ENCODE measurements at places on chromosomes 2 and 18.

DNA sequence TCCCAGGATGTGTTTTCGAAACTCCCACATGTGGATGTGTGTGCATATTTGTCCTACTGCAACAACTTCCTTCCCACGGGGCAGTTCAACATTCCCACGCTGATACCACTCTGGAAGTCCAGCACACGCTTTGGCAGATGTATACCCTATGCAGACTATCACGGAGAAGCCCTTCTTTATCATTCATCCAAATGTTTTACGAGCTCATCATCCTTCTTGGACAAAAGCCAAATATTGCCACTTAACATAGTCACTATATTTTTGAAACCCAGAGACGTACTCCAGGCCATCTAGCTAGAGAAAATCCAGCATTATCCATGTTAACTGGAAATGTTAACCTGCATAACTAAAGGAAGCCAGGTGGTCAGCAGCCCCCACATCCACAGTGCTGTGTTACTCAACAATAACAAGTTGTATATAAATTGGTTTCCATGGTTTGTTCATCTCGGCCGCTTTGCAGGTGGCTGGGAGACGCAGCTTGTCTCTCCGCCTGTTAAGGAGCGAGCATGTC lies 131.5 kb downstream of the ZNF532 start:
- DNase-seq, result no peak

- no peak for DNase-seq
These were observed 124.9 kb downstream of the XIRP2 start for GRCh38 chr2:167013227-167013626.

DNA sequence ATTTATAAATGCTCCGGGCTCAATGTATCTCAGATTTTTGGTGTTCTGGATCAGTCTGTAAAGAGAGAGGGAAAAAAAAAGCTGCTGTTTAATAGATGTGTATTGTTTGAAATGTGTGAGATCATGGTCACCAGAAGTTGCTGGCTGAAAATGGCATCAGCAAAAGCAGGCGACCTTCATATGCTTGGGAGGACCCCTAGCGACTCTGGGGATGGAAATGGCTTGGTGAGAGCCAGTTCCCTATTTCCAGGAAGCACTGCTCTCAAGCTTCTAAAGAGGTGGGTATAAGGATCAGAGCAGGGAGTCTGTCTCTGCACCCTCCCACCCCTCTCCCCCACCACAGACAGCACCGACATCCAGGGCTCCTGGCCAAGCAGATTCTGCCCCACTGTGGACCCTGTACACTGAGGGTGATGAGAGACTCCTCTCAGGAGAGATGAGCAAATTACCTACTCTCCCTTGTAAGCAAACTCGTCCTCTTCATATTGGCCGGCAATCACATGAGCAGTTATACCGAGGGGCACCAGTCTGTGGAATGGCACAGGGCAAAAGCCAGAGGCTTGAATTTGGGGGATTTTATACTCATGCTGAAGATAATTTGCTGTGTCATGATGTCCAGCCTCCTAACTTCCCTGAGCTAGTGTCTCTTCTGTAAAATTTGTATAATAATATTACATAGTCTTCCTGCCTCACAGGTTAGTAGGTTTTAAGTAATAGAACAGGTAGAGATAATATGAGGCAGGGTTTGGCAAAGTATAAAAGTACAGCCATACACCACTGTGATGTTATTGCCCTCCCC lies 29.6 kb downstream of the LHCGR start:
- no peak for DNase-seq

DNA sequence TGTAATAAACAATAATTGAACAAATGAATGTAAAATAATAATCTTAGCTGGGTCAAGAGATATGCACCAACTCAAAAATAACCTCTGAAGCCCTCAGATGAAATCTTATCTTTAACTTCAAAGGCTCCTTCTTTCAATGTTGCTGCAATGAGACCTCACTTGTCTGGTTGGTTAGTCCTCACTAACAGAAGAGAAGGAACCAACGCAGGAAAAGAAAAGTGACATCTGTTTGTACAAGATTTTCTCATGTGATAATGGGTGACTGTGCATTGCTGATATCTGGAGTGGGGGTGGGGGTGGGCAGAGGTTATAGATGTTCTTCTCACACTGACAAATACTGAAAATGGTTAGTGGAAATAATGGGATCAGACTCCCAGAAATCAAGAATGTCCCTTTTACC lies 2.6 kb downstream of the SCN7A start:
- DNase-seq, result no peak

DNA sequence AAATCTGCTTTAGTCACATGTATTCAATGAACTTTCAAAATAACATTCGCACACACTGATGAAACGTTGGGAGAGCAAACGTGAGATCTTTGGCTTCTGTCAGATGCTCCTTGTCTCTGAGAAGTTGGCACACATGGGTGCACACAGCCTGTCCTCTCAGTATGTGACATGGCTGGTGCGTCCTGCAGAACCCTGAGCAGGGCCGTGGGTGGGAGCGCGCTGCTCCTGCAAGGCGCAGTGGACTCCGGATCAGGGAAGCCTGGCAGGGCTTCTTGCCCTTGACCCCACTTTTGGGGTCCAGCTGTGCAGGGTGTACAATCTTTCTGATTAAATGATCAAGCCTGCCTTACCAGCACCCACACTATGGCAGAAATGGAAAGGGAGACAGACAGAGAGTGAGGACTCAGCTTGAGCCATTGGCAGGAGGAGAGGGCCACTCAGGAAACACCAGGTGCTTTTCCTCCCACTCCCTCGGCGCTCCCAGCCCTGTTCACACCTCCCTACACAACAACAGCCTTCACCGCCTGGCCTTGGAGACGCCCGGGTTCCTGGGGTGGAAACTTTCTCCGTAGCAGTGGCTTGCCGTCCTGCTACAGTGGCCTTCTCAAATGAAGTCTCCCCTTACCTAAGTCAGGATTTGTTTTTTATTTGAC lies 108.4 kb upstream of the SNTG2 start:
- no peak for DNase-seq

- no peak for DNase-seq
These were observed 14.5 kb downstream of the ZNF638 start for GRCh38 chr2:71346065-71346464.

Data from stimulated activated CD8-positive, alpha-beta memory T cell treated with anti-CD3 and anti-CD28 coated beads, Interleukin-15, amount 100 ng/mL, for 24 hours (primary cell).